ENCODE measurements at places on chromosomes 5 and 9. TPM values are rescaled to one million over a fixed set of nuclear protein-coding genes. Genes with fewer than 3 reads are reported as not detected.

The PCDHA12 gene
- polyA plus RNA-seq = 0.12 TPM

The LHX3 gene
- not detected for polyA plus RNA-seq

The NEUROG1 gene
- polyA plus RNA-seq = not detected

DNA sequence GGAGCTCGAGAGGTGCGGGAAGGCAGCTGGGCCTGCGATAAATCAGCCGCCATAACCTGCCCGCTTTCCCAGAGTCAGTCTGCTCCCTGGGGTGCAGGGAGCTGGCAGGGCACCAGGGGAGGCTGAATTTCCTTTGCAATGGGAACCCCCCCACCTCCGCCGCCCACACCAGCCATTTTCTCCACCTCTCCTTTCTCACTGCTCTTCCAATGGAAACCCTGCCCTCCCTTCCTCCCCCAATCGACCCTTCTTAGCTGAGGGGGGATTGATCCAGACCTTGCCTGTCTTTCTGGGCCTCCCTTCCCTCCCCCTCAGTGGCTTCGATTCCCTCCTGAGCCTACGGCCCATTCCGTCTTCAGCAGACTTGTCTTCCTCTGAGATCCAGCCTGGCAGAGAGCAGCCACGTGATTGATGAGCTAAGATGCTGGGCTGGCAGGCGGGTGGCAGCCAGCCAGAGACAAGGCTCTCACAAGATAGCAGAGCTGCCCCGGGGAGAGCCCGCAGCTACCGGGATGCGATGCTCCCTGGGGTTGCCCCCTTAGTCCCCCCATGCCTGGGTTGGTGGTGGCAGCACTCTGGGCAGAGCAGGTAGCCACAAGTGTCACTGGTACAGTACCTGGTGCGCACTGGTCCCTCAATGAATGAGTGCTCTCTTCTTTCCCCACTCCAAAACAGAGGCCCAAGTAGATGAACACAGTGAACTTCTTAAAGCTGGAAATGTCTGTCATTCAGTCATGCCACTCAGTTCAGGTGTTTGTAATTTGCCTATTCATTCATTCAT is 53.7 kb upstream of the FABP6 start:
- no peak for DNase-seq

GRCh38 chr5:149280124-149280523 is 8.5 kb downstream of the AFAP1L1 start:
- DNase-seq = no peak

DNA sequence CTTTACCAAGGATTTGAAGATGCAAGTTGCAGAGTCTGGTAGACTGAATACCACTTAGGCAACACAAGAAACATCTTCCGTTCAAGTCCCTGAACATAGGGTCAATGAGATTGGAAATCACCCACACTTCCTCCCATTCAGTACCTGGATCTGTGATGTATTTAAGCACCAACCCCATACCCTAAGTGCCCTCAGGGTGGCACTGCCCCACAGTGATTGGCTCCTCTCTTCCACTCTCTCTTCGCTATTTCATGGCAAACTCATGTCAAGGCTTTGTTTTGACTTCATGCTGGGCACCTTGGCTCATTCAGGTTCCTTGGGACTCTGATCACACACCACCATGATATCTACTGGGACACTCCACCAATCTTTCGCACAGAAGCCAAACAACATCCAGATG is 53.7 kb downstream of the GGTA1 start:
- DNase-seq = no peak

DNA sequence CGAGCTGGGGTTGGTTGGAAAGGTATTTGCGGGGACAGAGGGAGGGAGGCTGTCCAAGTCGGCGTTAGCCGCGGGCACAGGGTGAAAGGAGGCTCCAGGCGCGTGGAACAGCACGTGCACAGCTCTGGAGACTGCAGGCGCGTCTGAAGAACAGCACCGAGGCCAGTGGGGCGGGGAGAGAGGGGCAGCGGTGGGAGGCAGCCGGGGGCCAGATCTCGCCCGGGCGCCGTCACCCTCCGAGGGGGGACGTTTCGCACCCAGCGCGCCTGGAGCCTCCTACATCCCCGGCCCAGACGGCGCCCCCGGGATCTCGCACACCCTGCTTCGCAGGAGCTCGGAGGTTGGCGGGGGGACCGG is 79.6 kb downstream of the NTNG2 start:
- no peak for DNase-seq

DNA sequence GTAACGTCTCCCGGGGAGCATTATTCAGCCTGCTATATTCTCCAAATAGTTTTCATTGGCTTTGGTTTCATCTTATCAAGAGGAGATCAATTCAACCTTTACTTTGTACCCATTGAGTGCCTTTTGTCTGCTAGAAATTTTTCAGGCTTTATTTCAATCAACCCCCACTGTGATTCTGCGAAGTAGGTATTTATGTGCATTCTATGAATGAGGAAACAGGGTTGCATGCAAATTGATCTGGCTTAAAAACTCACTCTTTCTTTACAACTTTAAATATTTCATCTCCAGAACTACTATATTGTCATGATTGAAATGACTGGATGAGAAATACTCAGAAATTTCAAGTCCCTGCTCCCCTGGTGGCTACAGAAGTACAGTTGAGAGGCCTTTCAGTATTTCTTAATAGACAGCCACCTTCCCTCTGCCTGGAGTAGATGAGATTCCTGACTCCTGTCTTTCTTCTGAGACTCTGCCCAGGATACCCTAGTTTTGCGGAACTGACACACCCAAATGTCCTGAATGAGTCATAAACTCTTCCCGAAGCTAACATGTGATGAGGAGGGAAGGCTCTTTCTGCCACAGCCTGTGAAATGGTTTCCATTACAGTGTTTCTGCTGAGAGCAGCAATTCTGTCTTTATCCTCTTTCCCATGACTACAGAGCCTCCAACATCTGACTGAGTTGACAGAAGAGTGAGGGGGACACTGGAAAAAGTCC is 52.6 kb upstream of the TNC start:
- no peak for DNase-seq

DNA sequence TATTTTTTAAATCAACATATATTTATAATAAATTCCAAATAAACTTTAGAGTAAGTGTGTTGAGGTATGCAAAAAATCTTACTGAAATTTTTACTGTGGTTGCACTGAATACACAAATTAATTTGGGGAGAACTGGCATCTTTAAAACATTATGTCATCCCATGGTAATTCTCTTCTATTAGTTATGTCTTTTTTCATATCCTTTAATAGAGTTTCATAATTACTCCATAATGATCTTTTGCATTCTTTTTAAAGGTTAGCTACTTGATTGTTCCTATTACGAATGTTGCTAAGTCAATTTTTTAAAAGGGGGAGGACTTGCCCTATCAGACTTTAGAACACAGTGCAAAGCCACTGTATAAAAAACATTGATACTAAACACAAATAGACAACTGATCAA is 26.8 kb downstream of the SSBP2 start:
- no peak for DNase-seq

GRCh38 chr5:136053336-136054141 is 24.8 kb downstream of the TGFBI start:
- no peak for DNase-seq

DNA sequence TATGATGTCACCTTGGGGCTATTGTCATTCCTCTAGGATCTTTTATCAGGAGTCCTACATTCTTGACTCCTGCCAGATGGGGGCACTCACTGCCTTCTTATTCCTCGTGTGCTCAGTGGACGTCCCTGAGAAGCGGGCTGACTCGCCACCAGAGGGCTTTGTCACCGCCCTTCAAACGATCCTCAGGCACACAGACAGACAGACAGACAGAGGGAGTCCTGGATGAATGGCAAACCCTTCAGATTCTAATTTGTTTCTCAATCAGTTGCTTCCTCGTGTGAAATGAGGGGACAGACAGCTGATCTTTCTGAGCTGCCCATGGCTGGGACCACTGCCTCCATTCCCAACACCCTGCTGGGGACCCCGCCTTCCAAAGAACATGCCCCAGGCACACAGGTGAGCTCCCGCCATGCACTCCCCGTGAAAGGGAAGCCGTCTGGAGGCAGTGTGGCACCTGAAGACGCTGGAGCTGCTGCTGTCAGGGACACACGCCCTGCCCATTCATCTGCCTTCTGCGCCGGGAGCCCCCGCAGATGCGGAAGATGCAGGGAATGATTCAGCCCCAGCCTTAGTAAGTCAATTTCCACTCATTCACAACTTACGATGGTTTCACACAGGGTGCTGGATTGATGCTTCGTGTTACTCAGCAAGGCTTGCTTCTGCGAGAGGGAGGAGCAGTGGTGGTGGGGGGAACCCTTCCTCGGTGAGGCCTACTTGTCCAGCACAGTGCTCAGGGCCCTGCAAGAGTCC is 24.9 kb upstream of the SH3PXD2B start:
- peak; percentile 90 for DNase-seq

GRCh38 chr5:54207566-54207965 is 102.8 kb downstream of the ARL15 start:
- DNase-seq = no peak

DNA sequence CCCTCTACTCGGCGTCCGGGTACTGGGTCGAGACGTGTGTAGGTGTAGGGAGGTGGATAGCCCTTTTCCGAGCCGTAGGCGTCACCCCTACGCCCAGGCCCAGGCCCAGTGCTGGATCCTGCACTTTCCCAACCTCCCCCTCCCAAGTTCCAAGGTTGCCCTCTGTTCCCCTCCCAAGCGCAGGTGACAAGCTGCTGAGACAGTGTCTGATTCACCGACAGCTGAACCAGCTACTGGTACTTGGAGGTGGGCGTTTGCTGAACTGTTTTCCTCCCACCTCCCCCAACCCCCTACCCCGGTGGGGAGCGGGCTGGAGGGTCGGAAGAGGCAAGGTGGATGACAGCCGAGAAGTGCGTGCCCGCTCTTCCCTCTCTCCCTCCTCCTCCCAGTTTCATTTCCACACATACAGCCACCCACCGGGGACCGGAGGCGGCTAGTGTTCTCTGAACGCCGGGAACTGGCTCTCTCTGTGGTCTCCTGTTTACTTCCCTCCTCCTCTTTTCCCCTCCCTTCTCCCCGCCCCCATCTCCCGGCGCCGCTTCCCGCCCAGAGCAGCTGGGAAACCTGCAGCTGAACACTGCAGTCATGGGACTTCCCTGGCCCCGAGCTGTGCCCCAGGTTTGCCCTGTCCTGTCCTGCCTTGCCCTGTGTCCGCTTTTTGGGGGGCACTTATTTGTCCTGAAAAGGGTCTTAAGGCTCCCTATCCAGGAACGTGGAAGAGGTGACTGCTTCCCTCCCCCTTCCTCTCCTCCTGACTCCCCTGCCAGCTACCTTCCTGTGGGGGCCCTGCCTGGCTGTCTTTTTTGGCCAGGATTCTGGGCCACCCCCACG is 6.2 kb upstream of the KLF9 start:
- DNase-seq = peak; percentile 78

DNA sequence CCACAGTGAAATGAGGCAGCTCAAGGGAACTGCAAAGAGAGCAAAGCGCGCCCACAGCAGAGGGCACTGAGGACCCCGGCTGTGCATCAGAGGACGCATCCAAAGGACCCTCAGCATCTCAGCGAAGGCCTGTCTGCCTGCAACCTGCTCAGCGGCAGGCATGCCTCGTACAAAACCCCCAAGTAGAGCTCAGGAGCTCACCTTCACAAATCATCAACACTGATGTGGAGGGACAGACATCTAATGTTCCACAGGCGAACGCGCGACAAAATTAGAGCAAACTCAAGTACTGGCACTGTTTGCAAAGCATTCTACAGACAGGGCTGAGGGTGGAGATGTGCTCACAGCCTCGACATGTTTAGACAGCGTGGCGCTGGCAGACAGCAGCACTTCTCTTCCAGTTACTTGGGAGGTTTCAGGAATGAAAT is 81.0 kb downstream of the DCP2 start:
- no peak for DNase-seq

DNA sequence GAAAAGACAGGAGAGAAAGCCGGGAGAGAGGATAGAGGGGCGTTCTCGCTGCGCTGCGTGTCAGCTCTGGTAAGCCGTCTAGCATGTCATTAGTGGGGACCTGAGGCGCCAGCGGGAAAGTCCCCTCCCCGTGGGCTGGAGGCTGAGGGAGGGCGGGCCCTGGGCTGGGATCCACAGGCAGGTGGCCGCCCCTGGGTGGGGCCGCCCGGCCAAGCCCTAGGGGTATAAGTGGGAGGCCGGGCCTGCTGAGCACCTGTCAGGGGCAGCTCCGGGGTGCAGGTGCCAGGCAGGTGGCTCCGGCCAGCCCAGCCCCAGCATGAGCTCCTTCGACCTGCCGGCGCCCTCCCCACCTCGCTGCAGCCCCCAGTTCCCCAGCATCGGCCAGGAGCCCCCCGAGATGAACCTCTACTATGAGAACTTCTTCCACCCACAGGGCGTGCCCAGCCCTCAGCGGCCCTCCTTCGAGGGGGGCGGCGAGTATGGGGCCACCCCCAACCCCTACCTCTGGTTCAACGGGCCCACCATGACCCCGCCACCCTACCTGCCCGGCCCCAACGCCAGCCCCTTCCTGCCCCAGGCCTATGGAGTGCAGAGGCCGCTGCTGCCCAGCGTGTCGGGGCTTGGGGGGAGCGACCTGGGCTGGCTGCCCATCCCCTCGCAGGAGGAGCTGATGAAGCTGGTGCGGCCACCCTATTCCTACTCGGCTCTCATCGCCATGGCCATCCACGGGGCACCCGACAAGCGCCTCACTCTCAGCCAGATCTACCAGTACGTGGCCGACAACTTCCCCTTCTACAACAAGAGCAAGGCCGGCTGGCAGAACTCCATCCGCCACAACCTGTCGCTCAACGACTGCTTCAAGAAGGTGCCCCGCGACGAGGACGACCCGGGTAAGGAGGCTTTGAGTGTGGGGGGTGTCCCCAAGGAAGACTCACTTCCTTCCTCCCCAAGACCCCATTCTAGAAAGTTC is at the start of gene FOXI1:
Gene FOXI1 (plus strand): TSS at position 256 of the 970 bp plus-strand sequence. CDS start 61 bp downstream, at position 317.
- DNase-seq = no peak

GRCh38 chr5:123647066-123647465 is 135.1 kb downstream of the CSNK1G3 start:
- DNase-seq = no peak

GRCh38 chr9:116497095-116497890 is 189.8 kb upstream of the TRIM32 start:
- DNase-seq = no peak

DNA sequence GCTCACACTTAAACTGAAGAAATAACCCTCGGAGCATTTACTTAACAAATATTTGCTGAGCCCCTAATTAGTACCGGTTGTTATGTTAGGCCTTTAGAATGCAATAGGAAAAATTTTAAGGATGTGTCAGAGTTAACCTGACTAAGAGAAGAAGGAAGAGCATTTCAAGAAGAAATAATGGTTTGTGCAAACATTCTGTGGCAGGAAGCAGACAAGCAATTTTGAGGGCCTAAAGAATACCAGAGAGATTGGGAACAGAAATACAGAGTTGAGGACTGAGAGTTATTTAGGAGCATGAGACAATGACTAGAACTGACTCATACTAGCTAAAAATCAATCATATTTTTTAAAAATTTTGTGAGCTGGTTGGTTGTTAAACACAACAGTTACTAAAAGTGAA is 218.8 kb downstream of the PRR16 start:
- DNase-seq = no peak
